Suppressor macrophage treated with lipopolysaccharide for 1 hour (primary cell): ENCODE measurements at places on chromosomes 3 and 15.

DNA sequence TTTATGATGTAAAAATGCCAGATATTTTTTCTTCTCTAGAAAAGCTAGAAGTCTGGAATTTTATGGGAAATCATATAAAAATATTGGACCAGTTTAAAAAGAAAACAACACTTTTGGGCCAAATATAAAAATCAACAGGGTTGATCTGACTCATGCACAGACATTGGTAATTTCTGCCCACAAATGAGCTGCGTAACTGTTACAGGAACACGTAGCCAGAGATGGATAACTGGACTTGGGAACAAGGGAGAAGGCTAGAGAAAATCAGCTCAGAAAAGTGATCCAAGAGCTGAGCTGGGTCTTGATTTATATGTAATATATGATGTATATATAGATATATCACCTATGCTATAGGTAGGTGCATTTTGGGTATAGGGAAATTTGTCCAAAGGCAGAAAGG is 36.8 kb upstream of the NAALADL2 start:
- DNase-seq = no peak

- no peak for DNase-seq
These were observed 15.9 kb upstream of the FAH start for GRCh38 chr15:80136854-80137253.

DNA sequence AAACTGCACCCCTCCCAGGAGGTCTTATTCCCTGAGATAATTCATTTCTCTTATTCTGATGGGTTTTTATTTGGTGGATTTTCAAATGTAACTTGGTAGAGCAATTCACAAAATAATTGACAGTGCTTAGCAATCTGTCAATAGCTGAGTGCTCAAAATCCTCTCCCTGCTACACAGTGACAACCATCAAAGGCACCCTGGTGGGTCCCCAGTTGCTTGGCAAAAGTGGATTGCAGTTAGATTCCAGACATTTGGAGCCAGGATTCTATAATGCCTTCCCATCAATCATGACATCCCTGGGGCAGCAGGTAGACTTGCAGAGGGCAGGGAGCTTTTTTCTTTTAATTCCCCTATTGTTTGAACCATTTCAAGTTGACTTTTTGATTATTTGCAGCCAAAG is 59.0 kb downstream of the FHIT start:
- DNase-seq = no peak

DNA sequence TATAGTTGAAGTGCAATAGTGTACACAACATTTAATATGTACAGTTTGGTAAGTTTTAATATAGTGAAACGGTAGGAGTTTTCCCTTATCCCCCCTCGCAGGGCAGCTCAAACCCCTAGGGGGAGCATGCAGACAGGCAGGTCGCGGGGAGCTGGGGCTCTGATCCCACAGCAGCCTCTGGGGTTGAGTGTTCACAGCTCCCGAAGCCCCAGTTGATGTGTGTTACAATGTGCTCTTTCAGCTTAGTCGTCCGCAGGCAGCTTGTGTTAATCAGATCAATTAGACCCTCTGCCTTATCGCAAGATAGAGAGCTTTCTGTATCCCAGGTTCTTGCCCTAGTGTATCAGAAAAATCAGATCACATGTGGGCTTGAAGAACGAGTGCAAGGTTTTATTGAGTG is 143.1 kb upstream of the CHRNA7 start:
- no peak for DNase-seq

DNA sequence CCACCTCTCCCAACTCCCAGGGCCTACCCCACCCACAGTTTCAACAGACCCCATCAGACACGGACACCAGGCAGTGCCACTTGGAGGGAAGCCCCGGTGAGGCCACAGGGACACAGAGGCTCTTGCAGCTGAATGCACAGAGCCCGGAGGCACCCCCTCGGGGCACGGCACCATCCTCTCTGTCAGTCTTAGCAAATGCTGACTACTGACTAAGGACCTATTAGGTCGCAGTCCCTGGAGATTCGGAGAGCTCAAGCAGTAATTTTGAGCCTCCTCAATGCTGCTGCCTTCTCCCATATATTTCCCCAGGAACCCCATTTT is 79.9 kb downstream of the VGLL4 start:
- no peak for DNase-seq

DNA sequence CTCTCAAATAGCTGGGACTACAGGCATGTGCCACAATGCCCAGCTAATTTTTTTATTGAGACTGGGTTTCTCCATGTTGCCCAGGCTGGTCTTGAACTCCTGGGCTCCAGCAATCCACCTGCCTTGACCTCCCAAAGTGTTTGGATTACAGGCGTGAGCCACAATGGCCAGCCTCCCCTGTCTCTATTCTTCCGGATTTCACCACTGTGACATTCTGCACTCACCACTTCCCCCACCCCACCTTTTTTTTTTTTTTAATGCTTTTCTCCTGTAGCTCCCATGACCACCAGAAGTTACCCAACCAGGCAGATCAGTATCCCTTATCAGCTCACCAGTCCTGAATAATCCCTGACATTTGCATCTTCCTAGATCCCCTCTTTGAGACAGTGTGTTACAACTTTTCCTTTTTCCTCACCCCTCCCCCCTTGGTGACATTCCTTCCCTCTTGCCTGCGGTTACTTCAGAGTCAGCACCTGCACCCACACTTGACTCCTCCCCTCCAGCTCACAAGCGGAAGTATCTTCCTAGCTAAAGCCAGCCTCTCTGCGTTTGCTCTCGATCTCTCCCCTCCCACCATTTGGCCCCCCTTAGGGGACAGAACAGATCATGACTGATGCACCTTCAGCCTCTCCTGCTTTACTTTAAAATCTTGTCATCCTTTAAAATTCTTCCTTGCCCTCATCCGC is 13.5 kb upstream of the ZNF592 start:
- peak; percentile 70 for DNase-seq

DNA sequence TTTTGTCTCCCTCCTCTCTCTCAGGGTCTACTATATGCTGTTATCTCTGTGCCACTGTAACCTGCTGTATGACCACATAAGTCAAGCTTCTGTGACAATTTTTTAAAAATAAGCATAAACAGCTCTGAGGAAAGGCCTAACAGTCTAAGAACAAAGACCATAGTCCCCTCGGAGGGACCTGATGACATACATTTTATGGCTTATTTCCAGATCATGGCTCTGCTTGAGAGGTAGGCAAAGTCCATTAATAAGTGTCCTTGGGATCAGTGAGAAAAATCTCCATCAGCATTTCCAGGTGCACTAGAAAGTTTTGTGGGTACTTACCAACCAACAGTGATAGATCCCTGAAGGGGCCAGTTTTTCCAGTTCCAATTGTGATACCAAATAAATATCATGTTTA is 123.8 kb downstream of the TNIK start:
- no peak for DNase-seq

DNA sequence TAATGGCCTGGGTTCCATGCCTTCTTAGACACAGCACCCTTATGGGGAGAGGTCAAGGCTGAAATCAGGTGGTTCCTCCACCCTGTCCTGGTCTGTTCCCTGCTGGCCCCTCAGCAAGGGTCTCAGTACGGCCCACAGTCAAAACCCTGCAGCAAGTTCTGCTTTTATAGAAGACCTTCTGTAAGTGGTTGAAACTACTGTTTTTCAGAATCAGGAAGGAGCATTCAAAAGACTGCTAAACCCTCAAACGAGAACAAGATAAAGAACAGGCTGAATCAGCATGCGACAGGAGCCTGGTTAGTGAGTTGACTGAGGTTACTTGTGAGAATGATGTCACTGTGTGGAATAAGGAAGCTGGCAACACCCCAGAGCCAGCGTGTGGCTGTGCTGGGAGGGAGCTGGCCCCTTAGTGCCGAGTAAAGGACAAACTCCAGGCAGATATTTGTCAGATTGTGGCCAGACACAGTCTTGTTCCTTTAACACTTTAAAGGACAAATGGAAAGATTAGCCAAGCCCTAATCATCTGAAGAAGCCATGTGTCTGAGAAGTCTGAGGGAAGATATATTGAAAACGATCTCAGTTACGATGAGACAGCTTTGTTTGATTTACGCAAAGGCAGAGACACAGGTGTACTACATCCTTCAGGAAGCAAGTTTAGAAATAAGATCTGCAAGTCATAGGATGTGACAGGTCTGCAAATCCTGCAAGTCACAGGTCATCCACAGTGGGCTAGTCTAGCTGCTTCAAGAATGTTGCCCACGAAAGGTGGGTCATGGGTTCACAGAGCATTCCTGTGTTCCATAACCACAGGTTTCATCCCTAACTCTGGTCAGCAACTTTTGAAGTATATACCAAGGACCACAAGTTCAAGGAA is 54.0 kb downstream of the B3GNT5 start:
- peak; percentile 89 for DNase-seq

GRCh38 chr15:56965231-56966013 is 47.0 kb downstream of the TCF12 start:
- DNase-seq = peak; percentile 51

GRCh38 chr3:45034612-45035252 is 8.6 kb downstream of the CLEC3B start:
- peak; percentile 82 for DNase-seq

- no peak for DNase-seq
These were observed 877 bp upstream of the FEM1B start for GRCh38 chr15:68276668-68277067.

- no peak for DNase-seq
These were observed 141.6 kb downstream of the DNAJB8 start for GRCh38 chr3:128324911-128325592.

- DNase-seq = peak; percentile 67
These were observed 3.8 kb downstream of the IL1RAP start for GRCh38 chr3:190517687-190518086.

DNA sequence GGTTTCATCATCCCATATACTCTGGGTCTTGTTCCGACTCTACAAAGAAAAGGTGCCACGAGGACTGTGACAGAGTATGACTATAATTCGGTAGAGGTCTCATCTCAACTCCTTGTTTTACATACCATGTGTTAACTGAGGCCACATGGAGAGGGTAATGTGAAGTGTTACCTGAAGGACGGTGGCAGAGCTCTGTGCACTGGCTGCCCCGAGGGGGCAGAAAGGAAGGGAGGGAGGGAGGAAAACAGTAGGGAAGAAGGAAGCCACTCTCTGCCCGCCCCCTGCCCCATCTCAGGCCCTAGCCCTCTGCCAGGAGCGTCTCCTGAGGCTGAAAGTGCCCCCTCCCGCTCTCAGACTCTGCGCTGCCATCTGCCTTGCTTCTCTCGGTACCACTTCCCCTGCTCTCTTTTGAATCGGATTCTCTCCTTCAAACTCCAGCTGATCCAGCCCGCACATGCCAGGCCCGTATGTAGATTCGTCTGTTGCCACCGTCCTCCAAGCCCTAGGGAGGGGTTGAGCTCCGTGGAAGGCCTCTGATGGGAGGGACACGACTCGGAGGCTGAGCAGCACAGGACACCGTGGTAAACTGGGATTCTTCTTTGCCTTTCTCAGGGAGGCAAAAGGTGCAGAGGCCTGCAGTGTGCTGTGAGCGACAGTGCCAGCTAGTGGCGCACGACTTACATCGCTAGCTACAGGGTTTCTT is 70.5 kb upstream of the ATP10A start:
- peak; percentile 79 for DNase-seq

- DNase-seq = peak; percentile 73
These were observed 458.3 kb downstream of the MFSD1 start for GRCh38 chr3:159260049-159260662.

DNA sequence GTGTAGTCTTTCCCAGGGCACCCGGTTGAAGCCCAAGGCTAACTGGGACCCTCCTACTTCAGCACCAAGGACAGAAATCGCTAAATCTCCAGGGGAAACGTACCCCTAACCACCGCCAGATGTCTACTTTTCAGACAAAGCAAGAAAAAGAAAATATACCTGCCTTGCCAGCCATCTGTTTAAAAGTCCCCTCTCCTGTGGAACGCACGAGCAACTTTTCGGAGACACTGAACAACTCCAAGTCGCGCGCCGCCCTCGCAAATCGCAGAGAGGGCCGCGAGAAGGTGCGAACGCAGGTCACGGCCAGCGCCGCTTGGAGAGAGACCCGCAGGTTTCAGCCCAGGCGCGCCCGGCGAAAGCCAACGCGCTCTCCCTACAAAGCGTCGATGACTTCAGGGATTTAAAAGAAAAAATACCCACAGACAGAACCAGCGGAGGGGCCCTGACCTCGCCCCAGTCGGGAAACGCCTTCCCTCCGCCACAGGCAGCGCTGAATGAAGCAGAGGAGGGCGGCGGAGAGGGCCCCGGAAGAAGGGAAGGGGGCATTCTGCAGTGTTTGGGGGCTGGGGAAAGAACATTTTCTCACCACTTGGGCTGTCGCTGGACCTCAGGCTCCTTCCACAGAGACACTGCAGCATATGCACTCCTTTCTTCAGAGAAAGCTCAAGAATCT is 213.1 kb downstream of the FGF12 start:
- DNase-seq = no peak

GRCh38 chr3:44914936-44915335 is 40.5 kb downstream of the TGM4 start:
- DNase-seq = peak; percentile 30

GRCh38 chr15:67899596-67900283 is 59.9 kb upstream of the RNU6-1 start:
- DNase-seq = no peak

- no peak for DNase-seq
These were observed 84.2 kb downstream of the LRRC49 start for GRCh38 chr15:70976851-70977250.

GRCh38 chr3:151316267-151316991 is at the start of gene GPR87:
Gene GPR87, minus strand, starts transcription at chr3:151316820. Its CDS starts 16,720 bp downstream, at chr3:151300100.
- DNase-seq = no peak

DNA sequence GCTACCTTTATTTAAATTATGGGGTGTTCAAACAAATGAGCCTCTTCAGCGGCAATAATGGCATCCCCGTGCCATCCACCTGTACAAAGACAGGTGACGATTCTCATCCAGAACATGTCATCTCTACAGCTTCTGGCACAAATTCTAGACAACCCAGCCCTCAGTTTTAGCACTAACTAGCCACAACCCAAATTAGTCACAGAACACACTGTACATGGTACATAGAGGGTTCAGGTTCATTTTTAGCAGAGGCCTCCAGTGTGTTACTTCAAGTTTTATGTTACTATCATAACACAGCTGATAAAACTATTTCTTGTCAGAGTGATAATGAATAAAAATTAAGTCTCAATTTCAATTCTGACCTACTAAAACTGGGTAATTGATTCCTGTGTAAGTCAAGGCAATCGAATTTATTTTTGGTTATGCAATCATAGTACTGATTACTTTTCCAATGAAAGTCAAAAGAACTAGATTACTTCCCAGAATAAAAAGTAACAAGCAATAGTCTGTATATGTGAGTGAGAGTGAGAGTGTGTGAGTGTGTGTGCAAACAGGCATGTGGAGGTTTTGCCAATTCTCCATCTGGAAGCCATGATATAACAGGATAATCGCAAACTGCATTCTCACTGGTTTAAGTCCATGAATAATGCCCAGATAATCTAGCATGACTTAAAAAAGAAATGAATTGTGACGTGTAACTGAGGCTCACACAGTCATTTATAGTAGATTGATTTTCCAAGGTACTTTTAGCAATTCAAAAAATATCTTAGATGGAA is 37.4 kb downstream of the SHQ1 start:
- no peak for DNase-seq
